ENCODE measurements at places on chromosomes 11 and 22.
A peak's percentile ranks its signal among the peaks of the same experiment; 100 is the strongest.

- H3K4me3 ChIP-seq: no peak overlapping the region
- H3K27ac ChIP-seq: no peak overlapping the region
- DNase-seq: no peak
- H3K4me1 ChIP-seq: peaks cover 3% of the 10 kb centered on the region
Measured at GRCh38 chr22:25509374-25509791, 55.1 kb upstream of the GRK3 start.

DNA sequence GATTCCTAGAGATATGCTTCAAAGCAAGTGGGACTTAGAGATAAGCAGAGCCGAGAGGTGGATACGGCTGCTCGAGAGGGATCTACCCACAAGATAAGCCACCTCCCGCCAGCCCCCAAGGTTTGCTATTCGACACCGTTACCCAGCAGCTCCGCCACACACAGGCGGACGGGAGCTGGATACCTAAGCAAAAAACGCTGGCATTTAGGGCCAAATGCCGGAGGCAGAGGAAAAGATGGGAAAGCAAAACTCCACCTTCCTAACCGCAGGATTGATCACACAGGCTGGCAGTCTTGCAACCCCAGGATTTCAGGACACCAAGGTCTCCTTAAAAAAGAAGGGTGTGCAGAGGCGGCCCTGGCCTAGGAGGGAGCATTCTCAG is 709 bp downstream of the FTH1 start:
- peaks cover 29% of the 10 kb centered on the region for H3K36me3 ChIP-seq
- H3K27ac ChIP-seq: no peak overlapping the region
- H3K4me1 ChIP-seq: peaks cover 9% of the 10 kb centered on the region
- H3K27me3 ChIP-seq: no peaks in the 10 kb centered on the region

GRCh38 chr11:122745111-122745510 is 89.6 kb downstream of the UBASH3B start:
- no peak for DNase-seq
- no peak overlapping the region for H3K4me3 ChIP-seq
- H3K27ac ChIP-seq: no peak overlapping the region

GRCh38 chr11:125348674-125349309 is 147.3 kb downstream of the FEZ1 start:
- H3K36me3 ChIP-seq: no peaks in the 10 kb centered on the region
- H3K27ac ChIP-seq: no peak overlapping the region
- no peaks in the 10 kb centered on the region for H3K27me3 ChIP-seq
- H3K4me3 ChIP-seq: no peak overlapping the region
- no peaks in the 10 kb centered on the region for H3K4me1 ChIP-seq

- H3K4me1 ChIP-seq: no peaks in the 10 kb centered on the region
- H3K4me3 ChIP-seq: no peak overlapping the region
- no peak for DNase-seq
- peaks cover 16% of the 10 kb centered on the region for H3K27me3 ChIP-seq
- H3K36me3 ChIP-seq: no peaks in the 10 kb centered on the region
Measured at GRCh38 chr11:67027483-67027930, 4.6 kb downstream of the SYT12 start.

DNA sequence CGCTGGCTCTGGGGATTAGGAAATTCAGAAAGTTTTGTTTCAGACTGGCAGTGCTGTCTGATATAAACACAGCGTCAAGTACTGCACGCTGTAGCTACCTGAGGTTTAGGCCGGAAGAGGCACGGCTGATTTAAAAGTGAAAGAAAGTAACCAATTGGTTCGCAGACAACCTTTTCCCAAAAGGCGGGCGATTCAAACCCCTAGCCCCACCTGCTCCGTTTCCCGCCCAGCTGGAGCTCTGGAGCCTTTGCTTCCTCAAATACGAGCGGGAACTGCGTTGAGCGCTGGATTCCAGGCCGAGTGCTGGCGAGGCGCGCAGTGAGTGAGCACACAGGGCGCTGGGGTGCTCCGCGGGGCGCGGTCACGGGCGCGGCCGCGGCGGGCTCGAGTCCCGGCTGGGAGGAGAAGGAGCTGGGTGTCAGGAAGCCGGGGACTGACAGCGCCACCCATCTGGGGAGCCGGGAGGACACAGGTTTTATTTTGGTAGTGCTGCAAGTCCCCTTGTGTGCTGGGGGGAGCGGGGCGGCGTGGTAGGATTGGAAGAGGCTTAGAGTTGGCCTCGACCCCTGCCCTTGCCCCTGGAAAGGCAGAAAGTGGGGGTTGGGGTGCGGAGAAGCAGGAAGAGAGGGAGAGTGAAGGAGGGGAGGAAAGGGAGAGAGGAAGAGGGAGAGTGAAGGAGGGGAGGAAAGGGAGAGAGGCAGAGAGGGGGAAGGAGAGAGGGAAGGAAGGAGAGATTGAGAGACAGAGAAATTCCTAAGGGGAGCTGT is 2.1 kb downstream of the FAM111A start:
- H3K27ac ChIP-seq: no peak overlapping the region
- no peaks in the 10 kb centered on the region for H3K27me3 ChIP-seq
- H3K4me1 ChIP-seq: no peaks in the 10 kb centered on the region
- peak; percentile 92 for DNase-seq
- peak overlapping the region; percentile 67 for H3K4me3 ChIP-seq

GRCh38 chr22:48939441-48940265 is 888.0 kb downstream of the BRD1 start:
- H3K4me1 ChIP-seq: no peaks in the 10 kb centered on the region
- peaks cover 1% of the 10 kb centered on the region for H3K36me3 ChIP-seq
- H3K27ac ChIP-seq: no peak overlapping the region

DNA sequence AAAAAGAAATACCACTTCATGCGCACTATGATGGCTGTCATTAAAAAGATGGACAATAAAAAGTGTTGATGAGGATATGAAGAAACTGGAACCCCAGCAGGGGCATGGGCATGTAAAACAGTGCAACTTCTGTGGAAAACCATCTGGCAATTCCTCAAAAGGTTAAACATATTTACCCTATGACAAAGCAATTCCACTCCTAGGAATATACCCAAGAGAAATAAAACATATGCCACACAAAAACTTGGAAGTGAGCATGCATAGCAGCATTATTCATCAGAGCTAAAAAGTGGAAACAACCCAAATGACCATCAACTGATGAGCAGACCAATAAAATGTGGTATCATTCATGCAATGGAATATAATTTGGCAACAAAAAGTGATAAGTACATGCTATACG is 50.1 kb downstream of the LRRC32 start:
- no peak overlapping the region for H3K4me3 ChIP-seq
- no peak overlapping the region for H3K27ac ChIP-seq

- no peaks in the 10 kb centered on the region for H3K27me3 ChIP-seq
- DNase-seq: no peak
- no peaks in the 10 kb centered on the region for H3K36me3 ChIP-seq
- H3K4me3 ChIP-seq: no peak overlapping the region
- no peak overlapping the region for H3K27ac ChIP-seq
Measured at GRCh38 chr11:32153747-32154146, 62.9 kb downstream of the RCN1 start.

- H3K27me3 ChIP-seq: no peaks in the 10 kb centered on the region
- peak overlapping the region; percentile 90 for H3K4me3 ChIP-seq
- H3K4me1 ChIP-seq: no peaks in the 10 kb centered on the region
- DNase-seq: peak; percentile 72
- peaks cover 53% of the 10 kb centered on the region for H3K36me3 ChIP-seq
Measured at GRCh38 chr11:64777449-64778222, 706 bp downstream of the SF1 start.

DNA sequence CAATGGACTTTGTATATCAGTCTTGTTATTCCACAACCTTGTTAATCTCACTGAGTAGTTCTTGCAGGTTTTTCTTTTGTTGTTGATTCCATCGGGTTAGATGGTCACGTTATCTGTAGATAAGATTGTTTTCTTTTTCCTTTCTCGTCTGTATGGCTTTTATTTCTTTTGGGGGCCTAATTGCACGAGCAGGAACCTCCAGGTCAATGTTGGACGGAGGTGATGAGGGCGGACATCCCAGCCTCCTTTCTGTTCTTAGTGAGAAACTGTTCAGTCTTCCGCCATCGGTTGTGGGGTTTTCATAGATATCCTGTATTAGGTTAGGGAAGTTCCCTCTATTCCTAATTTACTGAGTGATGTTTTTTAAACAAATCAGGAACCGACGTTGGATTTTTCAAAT is 4.8 kb upstream of the PRR33 start:
- H3K4me3 ChIP-seq: no peak overlapping the region
- DNase-seq: no peak
- H3K27ac ChIP-seq: no peak overlapping the region

DNA sequence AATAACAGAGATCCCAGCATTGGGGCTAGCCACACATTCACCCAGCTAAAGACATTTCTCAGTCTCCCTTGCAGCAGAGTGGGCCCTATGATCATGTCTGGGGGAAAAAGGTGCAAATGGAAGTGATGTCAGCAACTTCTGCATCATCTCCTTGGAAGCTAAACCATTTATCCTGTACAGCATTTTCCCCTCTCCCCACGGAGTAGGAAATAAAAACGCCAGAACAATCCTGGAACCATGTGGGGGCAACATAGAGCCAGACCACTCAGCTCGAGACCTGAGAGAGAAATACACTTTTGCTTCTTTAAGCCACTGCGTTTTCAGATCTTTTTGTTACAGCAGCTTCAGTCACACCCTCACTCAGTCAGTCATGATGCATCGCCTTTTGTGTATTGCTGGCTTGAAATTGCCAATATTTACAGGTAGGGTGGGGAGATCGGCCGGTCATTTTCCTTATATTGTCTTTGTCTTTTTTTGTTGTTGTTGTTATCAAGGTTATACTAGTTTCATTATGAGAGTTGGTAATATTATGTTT is 9.1 kb upstream of the RAC2 start:
- DNase-seq: no peak
- no peak overlapping the region for H3K4me3 ChIP-seq
- no peaks in the 10 kb centered on the region for H3K27me3 ChIP-seq
- no peaks in the 10 kb centered on the region for H3K36me3 ChIP-seq
- H3K27ac ChIP-seq: no peak overlapping the region

DNA sequence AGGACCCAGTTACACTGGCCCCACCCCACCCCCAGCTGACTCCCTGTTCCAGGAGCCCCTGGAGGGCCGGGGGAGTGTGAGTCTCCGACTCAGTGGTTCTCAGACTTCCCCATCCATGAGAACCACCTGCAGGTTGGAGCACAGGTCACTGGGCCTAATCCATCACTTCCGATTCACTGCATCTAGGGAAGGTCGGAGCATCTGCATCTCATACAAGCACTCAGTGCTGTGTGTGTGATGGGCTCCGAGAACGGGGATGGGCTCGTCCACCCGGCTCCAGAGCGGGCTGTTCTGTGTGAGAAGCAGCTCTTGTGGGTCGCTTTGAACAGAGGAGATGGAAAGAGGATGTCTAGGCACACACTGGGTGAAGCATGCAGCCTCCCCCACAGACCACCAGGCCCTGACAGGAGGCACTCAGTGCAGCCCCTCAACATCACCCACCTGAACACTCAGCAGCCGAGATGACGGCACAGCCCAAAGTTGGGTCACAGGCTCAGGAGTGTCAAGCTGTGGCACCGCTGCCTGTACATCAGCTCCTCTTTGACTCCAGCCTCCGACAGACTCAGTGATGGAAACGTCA is 541.4 kb downstream of the BRD1 start:
- H3K27me3 ChIP-seq: no peaks in the 10 kb centered on the region
- H3K27ac ChIP-seq: no peak overlapping the region
- H3K36me3 ChIP-seq: peaks cover 6% of the 10 kb centered on the region
- DNase-seq: no peak
- no peaks in the 10 kb centered on the region for H3K4me1 ChIP-seq
- no peak overlapping the region for H3K4me3 ChIP-seq

DNA sequence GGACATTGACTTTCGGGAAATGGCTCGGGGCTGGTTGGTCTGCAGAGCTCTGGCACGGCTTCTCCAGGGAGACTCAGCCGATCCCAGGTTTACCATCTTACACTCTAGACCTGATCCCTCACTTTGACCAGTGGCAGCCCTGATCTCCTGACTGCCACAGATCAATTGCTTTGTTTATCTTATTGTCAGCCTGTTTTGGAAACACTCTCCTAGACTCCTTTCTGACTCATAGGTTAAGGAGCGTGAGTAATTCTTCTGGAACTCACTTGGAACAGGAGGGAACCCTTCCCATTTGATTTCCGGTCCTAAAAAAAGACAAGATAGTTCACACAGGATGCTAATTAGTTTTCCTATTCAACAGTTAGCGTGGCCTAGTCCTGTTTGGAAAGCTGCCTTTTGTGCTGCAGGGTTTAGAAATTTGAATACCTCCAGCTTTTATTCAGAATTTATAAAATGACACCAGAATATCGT is 16.0 kb upstream of the BMAL1 start:
- H3K4me1 ChIP-seq: peaks cover 10% of the 10 kb centered on the region
- no peaks in the 10 kb centered on the region for H3K27me3 ChIP-seq
- DNase-seq: no peak
- no peak overlapping the region for H3K27ac ChIP-seq

GRCh38 chr22:42202669-42203068 is 67.8 kb downstream of the TCF20 start:
- no peak for DNase-seq
- H3K4me1 ChIP-seq: no peaks in the 10 kb centered on the region
- H3K36me3 ChIP-seq: peaks cover 24% of the 10 kb centered on the region
- H3K27ac ChIP-seq: no peak overlapping the region
- H3K27me3 ChIP-seq: no peaks in the 10 kb centered on the region

GRCh38 chr22:21952586-21953571 is at the start of gene PPM1F:
PPM1F (minus strand) TSS chr22:21952848; CDS start chr22:21946048, 6,800 bp downstream.
- DNase-seq: peak; percentile 86
- no peaks in the 10 kb centered on the region for H3K4me1 ChIP-seq
- H3K27me3 ChIP-seq: no peaks in the 10 kb centered on the region
- H3K36me3 ChIP-seq: no peaks in the 10 kb centered on the region

DNA sequence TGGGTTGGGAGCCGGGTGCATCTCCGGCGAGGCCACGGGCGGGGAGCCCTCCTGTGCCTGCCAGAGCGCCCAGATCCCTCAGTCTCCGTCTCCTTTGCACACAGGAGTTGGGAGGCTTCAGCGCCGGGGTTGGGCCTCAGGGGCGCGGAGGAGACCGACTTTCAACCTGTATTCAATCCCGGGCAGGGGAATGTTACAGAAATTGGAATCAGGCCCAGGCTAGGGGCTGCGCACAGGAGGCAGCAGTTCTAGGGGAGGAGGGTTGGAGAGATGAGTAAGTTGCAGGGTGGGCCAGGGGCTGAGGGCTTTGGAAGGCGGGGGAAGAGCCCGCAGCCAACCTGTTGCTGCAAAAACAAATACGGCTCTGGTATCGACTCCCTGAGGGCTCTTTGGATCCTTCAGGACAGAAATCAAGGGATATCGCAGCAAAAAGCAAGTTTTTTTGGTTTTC is 640 bp upstream of the KCNA4 start:
- H3K4me3 ChIP-seq: peak overlapping the region; percentile 69
- peak; percentile 38 for DNase-seq
- H3K27me3 ChIP-seq: peaks cover 90% of the 10 kb centered on the region

GRCh38 chr22:45246060-45246985 is 5.6 kb upstream of the KIAA0930 start:
- no peak overlapping the region for H3K4me3 ChIP-seq
- no peaks in the 10 kb centered on the region for H3K4me1 ChIP-seq
- DNase-seq: no peak
- H3K36me3 ChIP-seq: no peaks in the 10 kb centered on the region

DNA sequence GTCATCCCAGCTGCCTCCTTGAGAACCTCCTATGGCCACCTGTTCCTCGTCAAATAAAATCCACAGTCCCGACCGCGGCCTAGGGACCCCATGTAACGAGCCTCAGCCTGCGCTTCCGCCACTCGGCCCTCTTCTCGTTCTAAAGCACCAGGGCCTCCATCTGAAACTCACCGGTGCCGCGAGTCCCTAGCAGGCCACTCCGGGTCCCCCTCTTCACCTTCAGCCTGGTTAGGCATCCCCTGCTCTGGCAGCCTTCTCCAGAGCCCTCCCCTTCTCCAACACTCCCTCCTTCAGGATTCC is 2.4 kb upstream of the SSTR3 start:
- no peak overlapping the region for H3K4me3 ChIP-seq
- H3K27ac ChIP-seq: no peak overlapping the region
- H3K36me3 ChIP-seq: no peaks in the 10 kb centered on the region
- no peaks in the 10 kb centered on the region for H3K4me1 ChIP-seq
- no peak for DNase-seq
